ENCODE measurements at places on chromosomes 13 and 19.

DNA sequence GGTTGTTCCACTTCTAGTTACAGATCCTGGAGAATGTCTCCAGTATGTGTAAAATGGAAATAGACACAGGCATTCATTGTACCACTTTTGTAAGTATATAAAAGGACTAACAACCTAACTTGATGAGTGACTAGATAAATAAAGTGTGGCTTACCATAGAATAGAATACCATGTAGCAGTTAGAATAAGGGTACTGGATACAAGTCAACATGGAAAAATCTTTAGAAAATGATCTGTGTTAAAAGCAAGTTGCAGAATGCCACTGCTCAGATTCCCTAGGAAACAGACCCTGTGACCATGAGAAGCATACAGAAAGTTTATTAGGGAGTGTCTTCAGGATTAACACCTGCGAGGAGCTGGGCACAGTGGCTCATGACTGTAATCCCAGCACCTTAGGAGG is 25.9 kb upstream of the RNASEH2B start:
- no peak for DNase-seq

DNA sequence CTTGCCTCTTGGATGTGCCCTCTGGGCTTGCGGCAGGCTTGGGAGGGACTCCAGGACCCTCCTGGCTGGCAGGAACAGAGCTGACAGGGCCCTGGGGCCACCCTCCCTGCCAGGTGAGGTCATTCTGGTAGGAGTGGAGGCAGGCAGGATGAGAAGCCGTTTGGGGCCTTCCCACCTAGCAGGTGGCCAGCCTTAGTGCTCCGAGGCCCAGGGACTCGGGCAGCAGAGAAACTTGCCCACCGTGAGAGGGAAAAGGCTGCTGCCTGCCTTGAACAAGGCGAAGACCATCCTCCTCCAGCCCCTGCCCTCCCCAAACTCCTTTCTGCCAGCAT is 8.5 kb downstream of the RFX1 start:
- DNase-seq: no peak

- DNase-seq: no peak
These were observed 62.3 kb downstream of the CHST8 start for GRCh38 chr19:33683881-33684537.

DNA sequence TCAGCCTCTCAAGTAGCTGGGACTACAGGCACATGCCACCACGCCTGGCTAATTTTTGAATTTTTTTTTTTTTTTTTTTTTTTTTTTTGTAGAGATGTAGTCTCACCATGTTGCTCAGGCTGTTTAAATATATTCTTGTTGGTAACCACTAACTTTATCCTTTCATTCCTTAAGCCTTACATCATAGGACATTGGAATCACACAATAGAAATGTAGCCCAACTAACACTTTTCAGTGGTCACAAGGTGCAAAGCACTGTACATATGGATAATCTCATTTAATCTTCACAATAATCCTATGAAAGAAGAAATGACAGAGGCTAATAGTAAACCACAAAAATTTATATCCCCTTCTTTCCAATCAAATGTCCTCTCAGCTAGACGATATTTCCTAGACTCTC is 417.8 kb upstream of the DACH1 start:
- no peak for DNase-seq
